ENCODE measurements at places on chromosomes 16 and 17.

DNA sequence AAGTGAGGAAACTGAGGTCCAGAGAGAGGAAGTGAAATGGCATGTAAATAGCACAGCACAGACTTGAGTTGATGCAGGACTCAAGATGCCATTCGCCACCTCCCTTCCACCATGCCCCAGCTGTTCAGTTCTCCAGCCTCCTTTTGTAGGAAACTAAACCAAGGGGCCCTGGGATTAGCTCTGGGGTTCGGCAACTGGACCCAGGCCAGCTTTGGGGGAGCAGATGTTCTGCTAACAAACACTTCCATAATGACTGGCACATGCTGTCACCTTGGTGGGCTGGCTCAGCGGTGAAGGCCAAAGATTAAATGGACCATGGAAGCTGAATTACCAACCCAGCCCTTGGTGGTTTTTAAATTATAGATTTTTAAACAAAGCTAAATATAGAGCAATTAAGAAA lies 77.0 kb downstream of the IRX6 start:
- DNase-seq = no peak

DNA sequence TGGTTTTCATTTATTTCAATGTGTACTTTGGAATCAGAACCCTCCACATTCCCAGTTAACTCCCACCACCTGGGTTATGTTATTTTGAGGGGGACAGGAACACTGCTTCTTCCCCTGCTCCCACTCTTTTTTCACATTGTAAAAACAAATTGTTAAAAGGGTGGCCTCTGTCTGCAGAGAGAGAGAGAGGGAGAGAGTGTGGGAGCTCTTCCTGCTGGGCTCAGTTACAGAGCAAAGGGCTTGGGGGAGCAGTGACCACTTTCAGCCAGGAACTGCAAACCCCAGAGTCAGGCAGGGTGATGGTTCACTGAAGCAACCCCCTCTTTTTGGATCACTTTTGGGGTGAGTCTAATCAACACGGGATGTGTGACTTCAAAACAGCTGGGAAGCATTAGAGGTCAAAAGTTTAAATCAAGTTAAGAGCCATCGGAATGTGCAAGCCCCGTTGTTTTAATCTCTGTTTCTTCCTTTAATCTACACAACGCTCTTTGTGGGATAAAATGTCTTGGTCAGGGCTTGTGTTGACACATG lies 577.0 kb upstream of the CDH11 start:
- DNase-seq = no peak

- DNase-seq = peak; percentile 3
Measured at GRCh38 chr17:13597723-13598347, 3.9 kb downstream of the HS3ST3A1 start.

DNA sequence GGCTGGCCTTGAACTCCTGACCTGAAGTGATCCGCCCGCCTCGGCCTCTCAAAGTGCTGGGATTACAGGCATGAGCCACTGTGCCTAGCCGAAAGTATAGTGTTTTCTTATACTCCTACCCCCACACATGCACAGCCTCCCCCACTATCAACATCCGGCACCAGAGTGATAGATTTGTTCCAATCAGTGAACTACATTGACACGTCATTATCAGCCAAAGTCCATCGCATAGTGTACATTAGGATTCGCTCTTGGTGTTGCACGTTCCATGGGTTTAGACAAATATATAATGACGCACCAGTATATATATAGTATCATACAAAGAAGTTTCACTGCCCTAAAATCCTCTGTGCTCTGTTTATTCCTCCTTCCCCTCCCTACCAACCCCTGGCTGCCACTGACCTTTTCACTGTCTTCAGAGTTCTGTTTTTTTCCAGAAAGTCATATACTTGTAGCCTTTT lies 11.9 kb upstream of the TM4SF5 start:
- no peak for DNase-seq

GRCh38 chr16:69407702-69408323 lies 16.6 kb upstream of the CYB5B start:
- no peak for DNase-seq

GRCh38 chr16:20613481-20614185 lies 37.5 kb upstream of the ACSM2B start:
- DNase-seq = no peak

DNA sequence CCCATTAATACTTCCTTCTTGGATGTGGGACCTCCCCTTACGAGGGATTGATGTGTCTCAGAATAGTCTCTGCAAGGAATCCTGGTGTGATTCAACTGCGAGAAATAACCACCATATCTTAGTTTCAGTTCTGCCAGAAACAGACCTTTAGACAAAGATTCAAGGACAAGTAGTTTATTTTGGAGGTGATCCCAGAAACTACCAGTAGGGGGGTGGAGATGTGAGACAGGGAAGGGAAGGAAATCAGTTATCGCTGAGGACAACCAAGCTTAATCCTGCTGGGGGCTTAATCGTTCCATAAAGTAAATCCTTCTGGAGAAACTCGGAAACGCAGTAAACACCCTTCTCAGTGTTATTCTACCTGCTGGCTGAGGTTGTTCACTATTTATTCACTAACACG lies 5.0 kb upstream of the SDR42E1 start:
- no peak for DNase-seq

DNA sequence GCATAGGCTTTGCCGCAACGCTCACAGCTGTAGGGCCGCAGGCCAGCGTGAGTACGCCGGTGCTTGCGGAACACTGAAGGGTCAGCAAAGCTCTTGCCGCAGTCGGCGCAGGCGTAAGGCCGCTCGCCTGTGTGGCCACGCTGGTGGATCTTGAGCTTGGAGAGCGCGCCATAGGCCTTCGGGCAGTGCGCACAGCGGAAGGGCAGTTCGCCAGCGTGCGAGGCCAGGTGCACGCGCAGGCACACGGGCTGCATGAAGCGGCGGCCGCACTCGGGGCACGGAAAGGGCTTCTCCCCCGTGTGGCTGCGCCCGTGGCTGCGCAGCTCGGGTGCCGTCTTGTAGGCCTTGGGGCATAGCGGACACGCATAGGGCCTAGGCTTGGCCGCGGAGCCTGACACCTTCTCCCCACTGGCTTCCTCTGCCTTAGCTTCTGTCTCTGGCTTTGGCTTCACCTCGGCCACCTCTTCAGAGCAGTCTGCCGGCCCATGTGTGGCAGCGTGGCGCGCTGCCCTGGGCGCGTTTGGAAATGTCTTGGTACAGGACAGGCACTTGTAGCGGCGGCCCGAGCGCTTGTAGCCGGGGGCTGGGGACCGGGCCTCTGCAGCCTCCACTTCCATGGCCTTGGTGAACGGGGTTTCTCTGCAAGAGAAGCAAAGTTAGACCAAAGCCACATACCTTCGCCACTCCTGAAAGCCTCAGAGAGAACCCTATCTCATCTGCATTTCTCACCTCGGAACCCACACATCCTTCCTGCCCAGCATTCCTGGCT lies 10.0 kb downstream of the ZNF668 start:
- no peak for DNase-seq

- no peak for DNase-seq
Measured at GRCh38 chr17:34249478-34249877, 5.6 kb upstream of the CCL2 start.

DNA sequence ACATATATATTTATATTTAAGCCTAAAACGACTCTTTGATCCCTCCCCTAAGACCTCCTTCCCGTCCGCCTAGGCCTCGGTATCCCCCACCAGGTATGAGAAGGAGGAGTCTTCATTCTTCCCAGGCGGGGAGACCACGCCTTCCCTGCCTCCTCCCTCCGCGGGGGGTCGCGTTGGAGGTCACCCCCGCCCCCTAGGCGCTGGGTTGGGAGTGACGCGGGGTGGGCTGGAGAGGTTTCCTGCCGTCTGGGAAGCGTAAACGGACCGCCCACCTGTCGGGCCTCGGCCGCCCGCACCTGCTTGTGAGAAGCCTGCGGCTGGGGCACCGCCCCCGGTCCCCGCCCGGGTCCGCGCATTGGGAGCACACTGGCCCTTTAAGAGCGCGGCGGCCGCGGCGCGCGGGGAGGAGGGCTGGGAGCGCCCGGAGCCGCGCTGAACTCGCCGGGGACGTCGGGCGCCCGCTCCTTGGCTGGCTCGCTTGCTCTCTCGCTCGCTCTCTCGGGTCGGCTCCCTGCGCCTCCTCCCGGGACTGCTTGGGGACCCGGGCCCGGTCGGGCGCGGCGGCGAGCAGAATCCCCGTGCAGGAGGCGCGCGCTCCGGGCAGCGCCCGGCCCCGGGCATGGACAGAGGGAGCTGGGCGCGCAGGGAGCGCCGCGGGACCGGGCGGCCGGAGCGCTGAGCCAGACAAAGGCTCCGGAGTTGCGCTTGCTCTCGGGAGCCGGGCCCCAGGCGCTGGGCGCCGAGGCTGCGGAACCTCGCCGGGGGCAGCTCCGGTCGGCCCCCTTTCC lies at the start of gene MMP15:
TSS of gene MMP15 (plus strand) at position 404 of the 788 bp plus-strand sequence. CDS start 597 bp downstream, outside the sequence.
- peak; percentile 31 for DNase-seq

DNA sequence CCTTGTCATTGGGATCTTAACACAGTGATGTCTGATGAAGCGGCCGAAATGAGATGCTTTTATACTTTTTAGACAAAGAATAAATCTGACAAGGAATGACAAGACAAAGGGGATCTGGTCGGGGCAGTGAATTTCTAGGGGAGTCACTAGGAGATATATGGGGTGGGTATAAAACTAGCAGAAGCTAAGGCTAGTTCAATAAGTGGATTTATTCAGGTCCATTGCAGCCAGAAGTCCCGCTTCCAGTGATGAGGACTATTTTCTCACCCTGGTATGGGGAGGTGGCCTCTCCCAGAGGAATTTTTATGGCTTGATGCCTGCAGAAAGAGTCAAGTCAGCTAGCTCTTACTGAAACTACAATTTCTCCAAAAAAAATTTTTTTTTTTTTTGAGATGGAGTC lies 23.9 kb downstream of the SLC38A8 start:
- no peak for DNase-seq
